ENCODE measurements at places on chromosomes 4 and X.

DNA sequence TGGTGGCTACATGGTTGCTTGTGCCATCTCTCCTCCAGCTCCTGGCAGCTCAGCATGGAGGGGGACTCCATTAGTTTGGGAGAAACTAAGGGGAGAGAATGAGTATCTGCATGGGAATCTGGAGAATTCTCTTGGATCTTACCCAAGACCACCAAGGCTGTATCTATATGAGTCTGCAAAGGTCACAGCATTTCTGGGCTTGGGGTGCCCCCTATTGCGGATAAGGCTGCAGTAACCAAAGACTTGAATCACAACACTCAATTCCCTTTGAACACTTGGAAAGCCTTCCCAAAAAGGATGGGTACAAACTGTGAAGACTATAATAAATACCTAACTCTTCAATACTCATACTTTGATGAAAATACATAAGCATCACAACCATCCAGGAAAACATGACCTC is 623.5 kb upstream of the NR3C2 start:
- no peaks in the 10 kb centered on the region for H3K4me1 ChIP-seq
- no peaks in the 10 kb centered on the region for H3K36me3 ChIP-seq
- H3K4me3 ChIP-seq, result no peak overlapping the region
- H3K27ac ChIP-seq, result no peak overlapping the region

- no peak overlapping the region for H3K4me3 ChIP-seq
- no peak for DNase-seq
- H3K4me1 ChIP-seq, result no peaks in the 10 kb centered on the region
- no peak overlapping the region for H3K27ac ChIP-seq
- no peaks in the 10 kb centered on the region for H3K27me3 ChIP-seq
Measured at GRCh38 chr4:63817196-63817865, 591.9 kb downstream of the TECRL start.

DNA sequence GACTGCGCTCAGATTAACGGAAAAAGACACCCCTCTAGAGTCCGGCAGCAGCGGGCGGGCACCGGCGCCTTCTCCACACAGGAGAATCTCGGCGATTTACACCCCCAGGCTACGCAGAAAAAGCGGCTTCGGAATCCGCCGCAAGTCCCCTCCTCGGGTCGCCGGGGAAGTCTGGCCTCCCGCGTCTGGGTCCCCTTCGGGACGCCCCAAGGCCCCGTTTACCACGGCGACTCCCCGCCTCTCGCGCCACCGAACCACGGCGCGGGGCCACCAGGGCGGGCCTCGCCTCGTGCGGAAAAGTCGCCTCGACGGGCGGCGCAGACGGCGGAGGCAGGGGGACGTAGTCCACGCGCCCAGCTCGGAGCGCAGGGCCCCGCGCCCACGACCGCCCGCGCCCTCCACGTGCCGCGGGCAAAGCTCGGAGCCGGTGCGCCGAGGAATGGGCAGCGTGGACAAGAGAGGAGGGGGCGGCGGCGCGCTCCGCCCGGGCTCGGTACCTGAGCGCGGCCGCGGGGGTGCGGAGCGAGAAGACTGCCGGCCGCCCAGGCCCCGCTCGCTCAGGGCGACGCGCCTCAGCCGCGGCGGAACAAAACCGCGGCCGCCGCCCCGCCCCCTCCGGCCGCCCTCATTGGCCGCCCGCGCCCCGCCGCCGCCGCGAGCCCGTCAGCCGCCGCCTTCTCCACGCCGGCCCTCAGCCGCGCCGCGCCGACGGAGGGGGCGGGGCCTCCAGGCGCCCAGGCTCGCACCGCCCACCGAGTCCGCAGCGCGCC is at the start of gene FAM53A:
TSS of gene FAM53A (minus strand) at position 578 of the 770 bp plus-strand sequence. CDS start 15,572 bp downstream, outside the sequence.
- H3K27ac ChIP-seq, result peak within 1 kb of the TSS; percentile 83
- H3K4me3 ChIP-seq, result peak within 1 kb of the TSS; percentile 89
- DNase-seq, result peak; percentile 93
- no peaks in the 10 kb centered on the region for H3K36me3 ChIP-seq

DNA sequence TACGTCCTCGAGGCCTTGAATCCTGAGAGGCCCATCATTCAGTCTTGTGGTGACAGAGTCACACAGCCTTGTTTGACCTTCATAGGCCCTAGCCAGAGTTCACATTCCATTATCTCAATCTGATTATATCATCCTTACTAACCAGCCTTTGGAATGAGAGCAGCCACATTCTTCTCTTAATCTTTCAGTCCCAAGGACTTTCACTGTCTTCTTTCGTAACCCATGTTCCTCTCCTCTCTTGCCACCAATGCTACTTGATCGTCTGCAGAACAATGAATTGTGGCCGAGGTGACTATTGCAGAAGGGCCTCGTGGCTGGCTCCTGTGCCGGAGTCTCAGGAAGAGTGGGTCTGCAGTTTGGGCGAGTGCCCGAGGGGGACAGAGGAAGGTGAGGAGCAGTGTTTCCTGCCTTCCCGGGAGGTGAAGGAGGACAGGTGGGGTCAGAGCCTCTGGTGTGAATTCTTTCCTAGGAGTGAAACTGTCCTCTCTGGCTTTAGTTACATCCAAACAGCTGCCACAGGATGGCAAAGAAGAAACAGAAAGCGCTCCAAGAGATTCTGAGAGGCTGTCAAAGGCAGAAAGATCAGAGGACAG is 94.6 kb downstream of the LIMCH1 start:
- no peaks in the 10 kb centered on the region for H3K27me3 ChIP-seq
- no peak overlapping the region for H3K4me3 ChIP-seq

- H3K27ac ChIP-seq, result no peak overlapping the region
- H3K27me3 ChIP-seq, result no peaks in the 10 kb centered on the region
- H3K4me1 ChIP-seq, result peaks cover 20% of the 10 kb centered on the region
- no peak for DNase-seq
- H3K4me3 ChIP-seq, result no peak overlapping the region
Measured at GRCh38 chr4:42637867-42638266, 19.0 kb downstream of the ATP8A1 start.

GRCh38 chr4:141926406-141926805 is 290.0 kb downstream of the IL15 start:
- no peak overlapping the region for H3K4me3 ChIP-seq
- no peaks in the 10 kb centered on the region for H3K36me3 ChIP-seq
- no peaks in the 10 kb centered on the region for H3K27me3 ChIP-seq
- no peak overlapping the region for H3K27ac ChIP-seq
- H3K4me1 ChIP-seq, result no peaks in the 10 kb centered on the region
- no peak for DNase-seq

DNA sequence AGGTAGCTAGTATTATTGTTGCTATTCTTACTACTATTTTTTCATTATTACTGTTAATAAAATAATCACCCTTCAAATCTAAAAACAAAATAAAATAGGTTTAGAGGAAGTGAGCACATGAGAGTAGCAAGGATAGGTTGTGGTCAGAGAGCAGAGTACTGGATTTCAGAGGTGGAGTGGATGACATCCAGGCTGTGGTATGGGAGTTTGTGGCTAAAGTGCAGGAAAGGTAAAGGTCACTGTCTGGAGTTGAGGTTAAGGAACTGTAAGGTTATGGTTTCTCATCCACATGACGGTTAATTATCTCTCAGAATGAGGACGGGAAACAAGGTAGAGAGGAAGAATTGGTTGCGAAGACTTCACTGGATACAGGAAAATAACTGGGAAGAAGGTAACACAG is 27.7 kb downstream of the STEEP1 start:
- no peaks in the 10 kb centered on the region for H3K27me3 ChIP-seq
- DNase-seq, result no peak
- H3K36me3 ChIP-seq, result peaks cover 4% of the 10 kb centered on the region

- no peaks in the 10 kb centered on the region for H3K4me1 ChIP-seq
- DNase-seq, result no peak
- H3K27me3 ChIP-seq, result no peaks in the 10 kb centered on the region
- H3K36me3 ChIP-seq, result peaks cover 40% of the 10 kb centered on the region
Measured at GRCh38 chr4:105440890-105441289, 33.0 kb downstream of the PPA2 start.

DNA sequence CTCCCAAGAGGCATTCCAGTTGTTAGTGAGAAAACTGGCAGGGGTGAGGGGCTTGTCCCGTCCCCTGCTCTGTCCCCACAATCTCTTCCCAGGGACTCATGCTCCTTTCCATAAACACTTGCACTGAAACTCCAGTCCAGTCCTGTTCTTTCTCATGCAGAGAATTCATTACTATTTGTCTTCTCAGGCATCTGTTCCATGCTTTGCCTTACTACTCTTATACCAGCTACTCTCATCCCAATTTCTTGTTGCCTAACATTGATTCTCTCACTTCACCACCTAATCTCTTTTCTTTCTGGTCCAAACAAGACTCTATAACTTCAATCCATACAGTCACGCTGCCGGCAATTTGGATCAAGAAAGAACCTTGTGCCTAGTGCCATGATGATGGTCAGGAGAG is 97.1 kb upstream of the VEGFC start:
- H3K4me1 ChIP-seq, result peaks cover 8% of the 10 kb centered on the region
- H3K27me3 ChIP-seq, result no peaks in the 10 kb centered on the region
- H3K36me3 ChIP-seq, result no peaks in the 10 kb centered on the region

DNA sequence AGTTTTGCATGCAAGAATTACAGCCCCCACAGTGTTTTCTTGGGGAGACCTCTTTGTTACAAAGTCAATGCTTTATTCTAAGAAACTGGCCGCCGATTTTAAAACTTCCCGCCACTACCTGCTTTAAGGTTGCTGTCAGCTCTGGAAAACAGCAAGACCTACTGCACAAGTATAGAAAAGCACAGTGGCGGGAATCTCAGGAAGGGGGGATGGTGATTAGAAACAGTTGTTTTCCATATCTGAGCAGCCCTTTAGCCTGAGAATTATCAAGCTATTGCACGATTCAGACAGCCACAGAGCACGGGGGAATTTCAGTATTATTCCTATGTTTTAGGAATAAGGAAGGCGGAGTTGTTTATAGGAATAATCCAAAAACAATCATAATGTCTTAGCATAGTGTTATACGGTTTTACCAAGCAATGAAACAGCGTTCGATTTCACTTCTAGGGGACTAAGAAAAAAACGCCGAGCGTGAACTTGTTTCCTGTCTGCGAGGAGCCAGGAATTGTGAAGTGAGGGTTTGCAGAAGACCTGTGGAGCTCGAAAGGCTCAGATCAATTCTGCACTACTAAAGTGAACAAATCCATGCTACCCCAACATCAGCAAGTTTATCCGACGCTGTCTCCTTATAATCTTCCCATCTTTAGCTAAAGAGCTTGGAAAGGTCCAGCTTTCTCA is 81.3 kb downstream of the HMGN5 start:
- H3K4me1 ChIP-seq, result peaks cover 5% of the 10 kb centered on the region
- H3K27ac ChIP-seq, result no peak overlapping the region
- H3K4me3 ChIP-seq, result peak overlapping the region; percentile 94
- peaks cover 33% of the 10 kb centered on the region for H3K27me3 ChIP-seq
- H3K36me3 ChIP-seq, result no peaks in the 10 kb centered on the region
- no peak for DNase-seq

DNA sequence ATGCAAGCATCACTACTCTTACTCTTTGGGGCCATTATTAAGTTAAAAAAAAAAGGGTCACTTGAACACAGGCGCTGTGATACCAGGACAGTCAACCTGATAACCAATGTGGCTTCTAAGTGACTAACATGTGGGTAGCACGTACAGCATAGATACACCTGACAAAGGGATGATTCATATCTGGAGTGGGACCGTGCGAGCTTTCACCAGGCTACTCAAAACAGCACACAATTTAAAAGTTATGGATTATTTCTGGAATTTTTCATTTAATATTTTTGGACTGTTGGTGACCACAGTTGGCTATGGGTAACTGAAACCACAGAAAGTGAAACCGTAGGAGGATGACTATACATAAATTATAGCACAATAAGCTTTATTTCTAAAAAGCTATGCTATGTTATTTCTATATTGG is 113.8 kb upstream of the STIM2 start:
- H3K4me1 ChIP-seq, result peaks cover 3% of the 10 kb centered on the region
- no peak overlapping the region for H3K27ac ChIP-seq
- H3K36me3 ChIP-seq, result peaks cover 10% of the 10 kb centered on the region
- no peak for DNase-seq
- no peak overlapping the region for H3K4me3 ChIP-seq
- no peaks in the 10 kb centered on the region for H3K27me3 ChIP-seq

DNA sequence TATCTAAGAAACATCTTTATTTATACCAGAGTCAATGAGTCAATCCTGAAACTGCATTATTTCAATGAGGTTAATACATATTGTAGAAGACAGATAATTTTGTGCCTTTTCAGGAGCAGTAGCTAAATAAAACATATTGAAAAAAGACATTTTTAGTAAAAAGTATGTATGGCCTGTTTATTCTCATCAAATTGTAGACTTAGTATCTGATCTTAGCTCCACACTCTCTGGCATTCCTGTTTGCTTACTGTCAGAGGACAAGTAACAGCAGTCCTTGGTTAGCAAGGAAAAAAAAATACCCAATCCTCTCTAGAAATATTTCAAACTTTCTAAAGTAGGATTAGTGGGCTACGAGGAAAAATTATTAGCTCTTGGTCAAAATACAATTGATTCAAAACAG is 50.5 kb upstream of the GUCY1A1 start:
- H3K36me3 ChIP-seq, result no peaks in the 10 kb centered on the region
- DNase-seq, result no peak
- H3K4me3 ChIP-seq, result no peak overlapping the region
- H3K27me3 ChIP-seq, result no peaks in the 10 kb centered on the region

- no peak for DNase-seq
- H3K27ac ChIP-seq, result no peak overlapping the region
- no peaks in the 10 kb centered on the region for H3K27me3 ChIP-seq
- H3K4me3 ChIP-seq, result no peak overlapping the region
Measured at GRCh38 chr4:22502895-22503814, 12.7 kb downstream of the ADGRA3 start.

DNA sequence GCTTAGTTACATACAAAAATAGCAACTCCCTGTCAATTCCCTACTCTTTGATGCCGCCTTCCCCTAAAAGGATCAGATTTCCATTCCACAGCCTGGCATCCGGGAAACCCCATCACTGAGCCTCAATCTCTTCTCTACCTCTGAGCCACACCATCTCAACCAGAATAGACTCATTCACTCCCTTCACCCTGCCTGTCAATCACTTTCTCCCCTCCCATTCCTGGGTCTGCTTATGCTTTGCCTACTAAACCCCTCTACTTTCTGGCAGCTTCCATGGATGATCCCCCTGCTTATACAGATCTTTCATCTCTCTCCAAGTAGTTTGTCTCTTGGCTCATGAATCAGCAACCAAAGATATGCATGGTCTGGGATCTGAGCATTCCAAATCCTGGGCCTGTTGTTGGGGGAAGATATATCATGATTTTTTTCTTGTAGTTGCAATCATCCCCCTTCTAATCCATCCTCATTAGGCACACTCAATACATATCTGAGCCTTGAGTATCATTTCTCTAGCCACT is 2.6 kb downstream of the AMER1 start:
- H3K27ac ChIP-seq, result no peak overlapping the region
- no peaks in the 10 kb centered on the region for H3K36me3 ChIP-seq
- DNase-seq, result no peak
- H3K4me3 ChIP-seq, result peak overlapping the region; percentile 93
- H3K27me3 ChIP-seq, result no peaks in the 10 kb centered on the region
- peaks cover 14% of the 10 kb centered on the region for H3K4me1 ChIP-seq

- H3K4me1 ChIP-seq, result peaks cover 10% of the 10 kb centered on the region
- H3K27me3 ChIP-seq, result no peaks in the 10 kb centered on the region
- H3K4me3 ChIP-seq, result no peak overlapping the region
- H3K36me3 ChIP-seq, result no peaks in the 10 kb centered on the region
- H3K27ac ChIP-seq, result peak overlapping the region; percentile 5
Measured at GRCh38 chr4:26670903-26671537, 87.1 kb downstream of the TBC1D19 start.
